Stimulated activated CD4-positive, alpha-beta T cell treated with anti-CD3 and anti-CD28 coated beads, Interleukin-4, amount 100 ng/mL, for 48 hours (primary cell): ENCODE measurements at places on chromosomes 2 and 18.

DNA sequence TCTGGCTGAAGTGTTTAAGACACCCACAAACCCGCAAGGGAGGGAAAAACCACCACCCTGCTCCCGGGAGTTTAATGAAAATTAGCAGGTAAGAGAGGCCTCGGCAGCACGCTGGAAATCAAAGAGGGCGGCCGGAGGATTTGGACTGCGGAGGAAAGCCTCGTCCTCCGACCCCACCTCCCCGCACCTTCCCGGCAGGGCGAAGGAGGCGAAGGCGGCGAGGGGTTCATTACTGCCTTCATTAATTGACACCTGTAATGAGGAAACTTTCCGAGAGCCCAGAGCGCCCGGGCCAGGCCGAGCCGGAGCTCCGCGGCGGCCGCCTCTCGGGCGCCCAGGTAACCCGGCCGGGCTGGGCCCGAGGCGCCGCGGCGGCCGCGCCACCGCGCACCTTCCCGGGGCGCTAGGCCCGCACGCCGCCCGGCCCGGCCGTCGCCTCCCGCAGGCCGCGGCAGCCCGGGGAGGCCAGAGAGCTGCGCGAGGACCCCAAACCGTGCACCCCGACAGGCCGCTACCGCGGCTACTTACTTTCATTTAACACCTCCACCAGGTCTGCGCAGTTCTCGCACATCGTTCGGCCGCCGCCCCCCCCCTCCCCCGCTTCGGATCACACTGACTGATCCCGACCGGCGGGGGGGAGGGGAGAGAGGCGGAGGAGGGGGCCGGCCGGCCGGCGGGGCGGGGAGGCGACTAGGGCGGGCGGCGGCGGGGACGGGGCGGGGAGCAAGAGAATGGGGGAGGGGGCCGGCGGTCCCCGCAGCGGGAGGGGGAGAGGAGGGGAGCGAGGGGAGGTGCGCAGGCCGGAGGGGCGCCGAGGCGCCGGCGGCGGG, 550 bp downstream of the USP34 start:
- peak; percentile 85 for DNase-seq

DNA sequence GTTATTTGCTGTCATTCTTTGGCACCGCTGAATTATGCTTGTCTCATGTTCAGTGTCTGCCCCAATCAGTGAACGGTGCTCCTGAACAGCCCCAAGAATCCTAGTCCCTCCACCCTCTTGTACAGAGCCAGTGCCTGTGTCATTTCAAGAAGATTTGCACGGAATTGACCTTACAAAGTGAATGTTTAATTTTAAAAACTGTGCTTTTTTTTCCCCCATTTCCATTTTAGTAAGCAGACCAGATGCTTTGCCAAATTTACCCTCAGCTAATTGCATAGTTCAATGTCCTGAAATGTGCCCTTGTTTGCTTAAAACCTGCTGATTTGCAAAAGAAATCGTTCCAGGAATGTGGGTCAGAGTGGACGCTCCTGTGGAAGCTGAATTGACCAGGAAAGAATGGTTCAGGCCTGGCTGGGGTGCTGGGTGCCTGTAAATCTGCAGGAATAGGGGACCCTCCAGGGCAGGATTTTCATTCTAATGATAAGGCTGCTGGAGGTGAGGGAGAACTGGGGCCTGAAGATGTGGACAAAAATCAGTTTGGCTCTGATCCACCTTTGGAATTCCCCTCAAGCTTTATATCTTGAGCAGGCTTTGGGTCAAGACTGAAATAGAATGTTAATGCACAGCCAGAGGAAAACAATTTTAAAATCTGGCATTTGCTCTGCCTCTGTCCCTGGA, 20.1 kb downstream of the TMEM17 start:
- DNase-seq: no peak

DNA sequence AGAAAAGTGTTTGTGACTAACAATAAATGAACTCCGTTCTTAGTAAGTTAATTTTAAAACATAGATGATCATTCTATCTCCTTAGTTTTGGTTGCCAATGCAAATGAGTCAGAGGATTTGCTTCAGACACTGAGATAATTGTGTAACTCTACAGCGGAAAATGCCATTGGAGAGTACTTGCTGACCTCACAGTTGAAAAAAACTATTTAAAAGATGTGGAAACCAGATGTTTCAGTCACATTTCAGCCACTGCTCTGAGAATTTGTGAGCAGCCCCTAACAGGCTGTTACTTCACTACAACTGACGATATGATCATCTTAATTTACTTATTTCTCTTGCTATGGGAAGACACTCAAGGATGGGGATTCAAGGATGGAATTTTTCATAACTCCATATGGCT, at the start of gene TNFAIP6:
TNFAIP6 (plus strand) TSS at position 234 of the 400 bp plus-strand sequence; CDS start at position 309, 75 bp downstream.
- DNase-seq: no peak

- no peak for DNase-seq
These were observed 141.7 kb downstream of the NDUFA10 start for GRCh38 chr2:239883326-239884050.

- DNase-seq: peak; percentile 55
These were observed 99.1 kb downstream of the ALPK2 start for GRCh38 chr18:58529714-58530354.

DNA sequence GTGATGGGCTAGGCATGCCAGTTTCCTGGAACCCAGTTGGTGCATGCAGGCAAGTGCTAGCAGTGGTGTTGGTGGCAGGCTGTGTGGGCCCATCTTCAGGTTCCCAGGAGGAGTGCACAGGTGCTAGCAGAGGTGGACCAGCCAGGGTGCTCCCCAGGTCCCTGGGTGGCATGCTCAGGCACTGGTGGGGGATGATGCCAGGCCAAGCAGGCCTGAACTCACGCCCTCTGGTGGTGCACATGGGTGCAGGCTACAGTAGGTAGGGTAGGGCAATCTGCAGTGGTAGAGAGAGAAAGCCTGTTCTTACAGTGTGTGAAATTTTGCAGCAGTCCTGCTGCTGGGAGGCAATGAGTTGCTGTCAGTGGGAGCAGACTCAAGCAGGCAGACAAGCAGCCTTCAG, 1651.8 kb downstream of the DPP10 start:
- DNase-seq: no peak

DNA sequence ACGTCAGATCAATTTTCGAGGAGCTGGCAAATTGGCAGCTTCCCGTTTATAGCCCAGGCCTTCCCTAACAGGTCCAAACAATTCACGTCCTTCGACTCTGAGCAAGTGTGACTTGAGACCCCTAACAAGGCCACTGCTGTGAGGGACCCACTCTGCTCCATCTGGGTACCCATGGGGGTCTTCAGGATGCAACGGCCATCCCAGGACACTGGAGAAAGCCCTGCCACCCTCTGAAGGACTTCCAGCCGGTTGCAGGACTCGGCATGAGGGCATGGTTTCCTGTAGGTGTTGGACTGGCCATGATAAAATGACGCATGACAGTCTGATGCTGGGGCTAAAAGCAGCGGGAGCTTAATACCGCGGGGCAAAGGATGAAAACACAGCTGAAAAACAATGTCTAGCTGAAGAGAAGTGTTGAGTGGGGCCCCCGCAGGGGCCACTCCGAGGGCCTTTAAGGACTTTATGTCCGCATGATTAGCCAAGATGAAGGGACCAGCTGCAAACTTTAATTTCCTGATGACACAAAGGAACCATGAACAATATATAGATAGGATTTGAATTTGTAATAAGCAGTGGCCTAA, 113.3 kb upstream of the ZNF521 start:
- DNase-seq: no peak

- no peak for DNase-seq
These were observed 25.2 kb upstream of the TLK1 start for GRCh38 chr2:171185941-171186340.

DNA sequence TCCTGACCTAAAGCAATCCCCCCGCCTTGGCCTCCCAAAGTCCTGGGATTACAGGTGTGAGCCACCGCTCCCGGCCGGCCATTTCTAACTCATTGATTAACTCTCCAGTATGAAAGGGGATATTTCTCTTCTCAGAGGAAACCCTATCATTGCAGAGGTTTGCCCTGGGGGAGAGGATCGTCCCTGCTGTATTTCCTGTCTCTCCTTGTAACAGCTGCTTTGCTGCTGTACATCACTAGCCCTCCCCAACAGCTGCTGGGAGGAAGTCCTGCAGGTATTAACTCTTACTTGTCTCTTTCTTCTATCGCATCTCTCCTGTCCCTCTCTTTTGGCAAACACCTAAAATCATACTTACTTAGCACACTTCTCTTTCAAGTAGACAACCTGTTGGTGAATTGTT, 219.0 kb upstream of the DSEL start:
- no peak for DNase-seq

GRCh38 chr2:25505622-25506021, 163.9 kb upstream of the DNMT3A start:
- DNase-seq: no peak

- DNase-seq: no peak
These were observed 5.9 kb upstream of the CETN1 start for GRCh38 chr18:574149-574860.

DNA sequence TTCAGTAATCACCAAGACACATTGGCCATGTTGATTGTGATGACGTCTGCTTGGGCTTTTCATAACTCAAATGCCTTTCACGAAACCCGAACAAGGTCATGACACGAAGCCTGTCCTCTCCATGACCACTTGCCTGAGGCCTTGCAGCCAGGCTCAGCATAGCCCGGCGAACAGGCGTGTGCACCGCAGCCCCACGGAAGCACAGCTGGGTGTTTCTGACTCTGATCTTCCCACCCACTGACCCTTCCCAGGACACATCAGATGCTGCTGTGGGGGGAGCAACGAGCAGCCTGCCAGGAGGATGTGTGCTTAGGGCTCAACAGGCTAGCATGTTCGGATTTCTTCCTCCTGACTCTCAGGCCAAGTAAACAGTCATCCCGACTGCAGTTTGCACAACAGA, 369.4 kb upstream of the SALL3 start:
- DNase-seq: no peak

- DNase-seq: no peak
These were observed 2.0 kb downstream of the GALNT3 start for GRCh38 chr2:165792104-165792454.

DNA sequence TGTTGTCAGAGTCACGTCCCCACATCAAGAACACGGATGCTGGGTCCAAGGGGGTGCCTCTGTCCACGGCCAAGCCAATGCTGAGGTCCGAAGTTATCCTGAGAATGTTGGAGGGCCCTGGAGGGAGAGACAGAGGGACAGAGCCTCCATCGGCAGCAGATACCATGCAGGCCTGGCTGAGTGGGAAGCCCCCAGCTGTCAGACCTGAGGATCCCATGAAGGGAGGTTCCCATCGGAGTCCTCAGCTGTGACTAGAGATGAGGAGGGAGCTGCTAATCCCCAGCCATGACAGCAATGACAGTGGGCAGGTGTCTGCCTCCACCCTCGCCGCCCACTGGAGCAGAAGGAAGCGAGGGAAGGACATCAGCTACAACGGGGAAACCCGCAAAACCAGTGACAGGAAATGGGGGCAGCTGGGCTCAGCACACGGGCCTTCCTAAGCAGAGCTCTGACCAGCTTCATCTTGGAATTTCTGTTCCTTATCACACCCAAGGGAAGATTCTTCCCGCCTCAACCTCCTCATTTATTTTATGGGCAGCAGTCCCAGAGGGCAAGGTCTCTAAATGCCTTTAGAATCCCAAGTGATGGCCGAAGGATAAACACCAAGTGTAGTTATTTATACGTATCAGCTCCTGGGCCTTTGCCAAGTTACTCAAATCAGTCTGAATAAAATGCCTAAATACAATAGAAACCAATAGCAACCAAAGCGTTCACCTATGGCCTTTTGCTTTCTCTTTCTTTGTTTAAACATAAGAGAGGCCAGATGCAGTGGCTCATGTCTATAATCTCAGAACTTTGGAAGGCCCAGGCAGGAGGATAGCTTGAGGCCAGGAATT, 32.2 kb downstream of the FAM178B start:
- no peak for DNase-seq

GRCh38 chr18:71370671-71371445, 1082.0 kb downstream of the SOCS6 start:
- no peak for DNase-seq

GRCh38 chr2:138744713-138745112, 35.5 kb downstream of the NXPH2 start:
- DNase-seq: no peak

DNA sequence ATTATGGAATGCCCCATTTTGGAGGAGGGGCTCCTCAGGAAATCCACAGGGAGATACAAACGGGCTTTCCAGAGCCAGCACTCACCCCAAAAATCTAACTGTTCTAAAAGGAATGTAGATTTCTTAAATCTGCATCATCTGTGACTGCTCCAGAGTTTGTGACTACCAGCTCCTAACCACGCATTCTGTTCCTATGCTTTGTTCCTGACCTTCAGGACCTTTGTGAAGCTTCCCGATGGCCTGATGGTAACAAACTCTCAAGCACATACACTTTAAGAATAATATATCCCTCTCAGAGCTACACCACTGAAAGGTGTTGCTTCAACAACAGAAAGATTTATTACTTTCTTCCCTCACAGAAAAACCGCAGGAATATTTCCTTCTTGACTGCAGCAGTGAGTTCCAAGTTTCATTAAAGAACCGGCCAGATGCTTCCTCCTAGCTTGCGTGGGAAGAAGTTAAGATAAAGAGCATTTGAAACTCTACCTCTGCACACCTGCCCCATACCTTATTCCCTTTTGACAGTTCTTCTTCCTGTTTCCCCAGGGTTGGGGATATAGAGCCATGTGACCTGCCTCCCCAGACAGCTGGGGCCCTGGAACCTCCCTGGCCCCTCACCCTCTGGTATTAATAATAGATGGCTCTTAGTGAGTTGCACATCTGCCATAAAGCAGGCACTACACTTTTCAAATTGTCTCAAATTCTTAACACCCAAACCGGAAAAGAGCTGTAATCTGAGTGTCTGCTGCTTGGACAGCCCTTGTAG, 40.2 kb upstream of the EML4 start:
- DNase-seq: no peak

- no peak for DNase-seq
These were observed 89.7 kb downstream of the AFF3 start for GRCh38 chr2:100052650-100053049.

DNA sequence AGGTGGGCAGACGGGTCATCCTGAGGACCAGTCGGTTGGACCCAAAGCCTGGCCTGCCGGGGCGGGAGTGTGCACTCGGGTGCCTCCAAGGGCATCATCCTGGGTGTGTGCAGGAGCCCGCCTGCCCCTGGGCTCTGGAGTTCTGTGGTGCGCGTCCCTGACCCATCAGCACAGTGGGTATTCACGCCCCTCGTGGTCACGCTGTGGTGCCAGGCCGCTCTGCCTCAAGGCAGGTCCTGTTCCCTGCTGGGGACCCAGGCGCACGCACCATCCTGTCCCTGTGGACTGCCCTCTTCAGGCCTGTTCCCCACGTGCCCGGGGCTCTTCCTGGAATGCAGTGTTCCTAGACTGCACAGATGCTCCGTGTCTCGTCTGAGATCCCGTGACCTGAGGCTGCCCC, 14.3 kb upstream of the D2HGDH start:
- no peak for DNase-seq

DNA sequence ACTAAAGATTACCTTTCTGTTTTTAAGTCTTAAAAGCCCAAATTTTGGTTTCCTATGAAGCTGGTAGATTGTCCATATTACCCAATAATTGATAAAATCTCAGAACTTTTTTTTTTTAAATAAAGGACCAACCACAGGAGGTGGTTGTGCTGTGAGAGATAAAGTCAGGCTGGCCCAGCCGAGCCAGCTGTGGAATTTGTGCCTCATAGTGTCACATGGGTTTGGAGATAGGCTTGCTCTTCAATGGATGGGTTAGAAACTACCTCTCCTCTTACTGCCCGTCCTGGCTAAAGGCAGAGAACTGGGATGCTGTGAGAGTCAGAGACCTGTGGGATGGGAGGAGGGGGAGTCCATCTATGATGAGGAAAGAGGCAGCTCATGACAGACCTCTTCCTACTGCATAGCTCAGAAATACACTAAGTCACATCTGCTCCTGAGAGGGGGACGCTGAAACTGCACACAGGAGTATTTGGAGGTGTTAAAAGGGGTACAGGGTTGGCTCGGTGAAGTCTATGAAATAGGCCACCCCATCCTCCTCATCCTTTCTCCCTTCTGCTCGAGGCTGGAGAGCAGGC, 99.7 kb upstream of the MGAT4A start:
- DNase-seq: no peak

- no peak for DNase-seq
These were observed 76.8 kb downstream of the CALCRL start for GRCh38 chr2:187371221-187371620.
